ENCODE measurements at places on chromosomes 5 and 9. TPM values are rescaled to one million over a fixed set of nuclear protein-coding genes. Genes with fewer than 3 reads are reported as not detected.

The CBY3 gene
- not detected for total RNA-seq

The CYLC2 gene
- total RNA-seq = not detected

The MRPL22 gene
- 31.5 TPM for total RNA-seq

The MARVELD2 gene
- 21.8 TPM for total RNA-seq

The MYOT gene
- 0.10 TPM for total RNA-seq

The SLC34A3 gene
- not detected for total RNA-seq

The ECSCR gene
- not detected for total RNA-seq

The NAIF1 gene
- 17.3 TPM for total RNA-seq

The ADAM19 gene
- total RNA-seq = 11.2 TPM

The LRRC19 gene
- not detected for total RNA-seq

The ISL1 gene
- 15.3 TPM for total RNA-seq

The IFNA21 gene
- not detected for total RNA-seq

The QRFP gene
- total RNA-seq = not detected

The N4BP3 gene
- 0.39 TPM for total RNA-seq

The TMEFF1 gene
- total RNA-seq = not detected

The PHYHD1 gene
- total RNA-seq = not detected

The ZFP37 gene
- total RNA-seq = not detected

The OR1J2 gene
- not detected for total RNA-seq

The IL5 gene
- total RNA-seq = not detected

The DNAJC21 gene
- 20.1 TPM for total RNA-seq

The SSBP2 gene
- 4.7 TPM for total RNA-seq

The CER1 gene
- not detected for total RNA-seq

The GRIN3A gene
- not detected for total RNA-seq

The FRMD3 gene
- 0.03 TPM for total RNA-seq

The VAV2 gene
- 20.3 TPM for total RNA-seq

The HMGXB3 gene
- 53.6 TPM for total RNA-seq

The PCDHB14 gene
- total RNA-seq = 0.31 TPM

The C9orf152 gene
- 3.5 TPM for total RNA-seq

The SLC23A1 gene
- 0.39 TPM for total RNA-seq

The CCL27 gene
- not detected for total RNA-seq

The GFPT2 gene
- not detected for total RNA-seq

The ANKRD55 gene
- total RNA-seq = not detected

The CARTPT gene
- not detected for total RNA-seq

The CNTNAP3 gene
- not detected for total RNA-seq

The ASS1 gene
- 33.5 TPM for total RNA-seq

The TMOD1 gene
- total RNA-seq = not detected

The MAMDC2 gene
- total RNA-seq = 2.2 TPM

The MSMP gene
- 0.28 TPM for total RNA-seq

The FGFR4 gene
- 145 TPM for total RNA-seq

The TPPP gene
- 20.7 TPM for total RNA-seq

The STKLD1 gene
- not detected for total RNA-seq

The RNF224 gene
- 0.38 TPM for total RNA-seq

The FOXD4 gene
- 0.73 TPM for total RNA-seq

The LIX1 gene
- total RNA-seq = not detected

The CSF2 gene
- 3.4 TPM for total RNA-seq

The ANKRD20A1 gene
- not detected for total RNA-seq

The ENTPD2 gene
- 2.7 TPM for total RNA-seq

The ADAMTS19 gene
- total RNA-seq = not detected

The PCDHGA10 gene
- 4.3 TPM for total RNA-seq

All from HT-29 (cell line).